ENCODE measurements at places on chromosomes 12 and 14.

GRCh38 chr12:76621582-76622024 lies 62.0 kb upstream of the OSBPL8 start:
- peak; percentile 23 for DNase-seq

GRCh38 chr12:52003016-52003550 lies 3.7 kb upstream of the TAMALIN start:
- no peak for DNase-seq

DNA sequence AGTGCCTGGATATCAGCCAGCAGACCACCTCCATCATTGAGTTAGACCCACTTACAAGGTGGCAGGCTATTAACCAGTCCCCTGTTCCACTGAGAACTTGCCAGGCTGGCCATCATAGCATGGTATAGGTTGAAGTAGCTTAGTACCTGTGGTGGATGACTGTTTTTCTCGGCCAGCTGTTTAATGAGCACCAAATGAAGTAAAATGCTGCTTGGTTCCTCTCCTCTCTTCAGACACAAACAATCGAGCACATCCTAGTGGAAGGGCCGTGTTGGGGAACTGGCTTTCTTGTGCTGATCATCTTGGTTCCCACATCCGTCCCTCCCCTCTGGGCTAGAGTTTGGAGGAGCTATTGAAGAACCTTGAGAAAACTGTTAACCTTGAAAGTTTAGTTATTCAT lies 486.2 kb downstream of the RAD51B start:
- no peak for DNase-seq

GRCh38 chr14:101442451-101442850 lies 118.8 kb upstream of the DIO3 start:
- DNase-seq: no peak

DNA sequence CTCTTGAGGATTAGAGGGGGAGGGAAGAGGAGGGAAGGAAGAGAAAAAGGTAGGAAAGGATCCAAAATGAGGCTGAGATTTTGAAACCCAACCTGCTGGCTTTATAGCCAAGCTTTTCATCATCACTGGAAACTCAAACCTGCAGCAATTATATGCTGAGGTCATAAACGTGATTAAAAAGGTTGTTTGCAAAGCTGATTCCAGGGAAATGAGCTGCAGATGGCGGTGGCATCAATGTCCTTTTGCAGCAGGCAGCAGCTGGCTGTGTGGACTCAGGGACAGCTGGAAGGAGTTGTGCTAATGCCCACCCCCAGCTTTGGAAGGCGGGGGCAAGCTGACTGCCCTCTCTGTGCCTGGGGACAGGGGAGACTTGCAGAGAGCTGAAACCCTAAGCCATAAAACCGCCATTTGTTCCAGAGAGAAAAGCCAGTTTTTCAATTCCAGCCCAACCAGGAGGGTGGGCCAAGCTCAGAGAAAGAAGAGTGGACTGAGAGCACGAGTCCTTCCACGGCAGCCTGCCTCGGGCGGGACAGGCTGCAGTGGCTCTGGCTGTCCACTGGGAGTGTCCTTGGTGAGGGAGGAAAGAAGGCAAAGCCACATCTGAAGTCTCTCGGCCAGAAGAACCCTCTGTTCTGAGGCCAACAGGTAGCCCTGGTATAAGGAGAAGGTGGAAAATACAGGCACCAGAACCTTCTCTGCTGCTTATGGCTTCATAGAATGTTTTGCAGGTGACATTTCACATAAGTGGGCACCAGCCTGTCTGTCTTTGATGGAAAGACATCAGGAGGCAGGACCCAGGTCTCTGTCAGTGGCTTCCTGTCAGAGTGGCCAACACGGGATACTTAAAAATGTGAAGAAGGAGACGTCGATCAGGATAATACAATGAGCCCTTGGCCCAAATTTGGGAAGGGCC lies 90.7 kb downstream of the SINHCAF start:
- no peak for DNase-seq

GRCh38 chr12:54708826-54709225 lies 60.7 kb upstream of the DCD start:
- no peak for DNase-seq

GRCh38 chr12:88750867-88751543 lies 170.7 kb upstream of the KITLG start:
- no peak for DNase-seq

DNA sequence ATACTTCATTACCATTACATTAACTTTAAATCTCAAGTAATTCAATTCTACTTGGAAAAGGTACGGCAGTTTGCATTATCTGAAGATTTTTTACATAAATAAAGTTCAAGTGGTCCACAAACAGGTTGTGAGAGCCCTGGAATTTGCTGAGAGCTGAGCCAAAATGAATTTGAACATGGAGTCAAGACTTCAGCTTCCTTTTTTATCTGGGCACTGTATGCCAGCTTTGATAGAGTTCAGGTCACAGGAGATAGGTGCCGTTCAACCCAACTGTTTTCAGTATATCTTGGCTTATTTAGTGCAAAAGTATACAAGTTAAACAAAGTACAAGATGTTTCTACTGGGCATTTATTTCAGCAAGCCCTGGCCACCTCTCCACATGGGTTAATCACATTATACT lies 28.8 kb downstream of the HNRNPC start:
- no peak for DNase-seq

DNA sequence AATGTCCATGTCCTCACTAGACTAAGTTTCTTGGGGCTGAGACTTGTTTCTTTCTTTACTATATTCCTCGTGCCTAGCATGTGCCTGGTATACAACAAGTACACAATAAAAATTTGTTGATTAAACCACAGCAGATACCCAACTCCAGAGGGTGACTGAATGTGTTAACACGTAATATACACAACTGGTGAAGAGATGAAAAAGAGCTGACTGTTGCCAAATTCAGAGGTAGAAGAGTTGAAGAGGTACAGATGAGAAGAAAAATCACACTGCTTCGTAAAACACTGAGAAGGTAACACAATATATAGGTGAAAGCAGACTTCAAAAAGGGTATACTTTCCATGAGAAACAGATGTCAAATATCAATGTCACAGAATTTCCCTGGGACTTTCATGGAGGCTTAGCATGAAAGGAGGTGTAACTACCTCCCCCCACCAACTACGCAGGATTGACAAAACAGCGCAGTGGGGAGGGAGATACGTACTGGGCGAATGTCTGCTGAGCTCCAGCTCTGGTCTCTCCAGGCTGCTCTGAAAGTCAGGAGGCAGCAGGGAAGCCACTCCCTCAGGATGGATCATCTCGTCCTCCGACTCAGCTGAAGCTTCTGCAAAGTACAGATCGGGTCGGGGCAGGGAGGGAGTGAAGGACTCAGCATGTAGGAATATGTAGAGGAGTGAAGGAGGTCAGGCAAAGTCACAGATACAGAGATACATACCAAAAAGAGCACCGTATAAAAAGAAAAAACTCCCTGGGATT lies 5.3 kb downstream of the ACIN1 start:
- DNase-seq: no peak

GRCh38 chr14:66813636-66814035 lies 305.7 kb downstream of the GPHN start:
- DNase-seq: no peak

DNA sequence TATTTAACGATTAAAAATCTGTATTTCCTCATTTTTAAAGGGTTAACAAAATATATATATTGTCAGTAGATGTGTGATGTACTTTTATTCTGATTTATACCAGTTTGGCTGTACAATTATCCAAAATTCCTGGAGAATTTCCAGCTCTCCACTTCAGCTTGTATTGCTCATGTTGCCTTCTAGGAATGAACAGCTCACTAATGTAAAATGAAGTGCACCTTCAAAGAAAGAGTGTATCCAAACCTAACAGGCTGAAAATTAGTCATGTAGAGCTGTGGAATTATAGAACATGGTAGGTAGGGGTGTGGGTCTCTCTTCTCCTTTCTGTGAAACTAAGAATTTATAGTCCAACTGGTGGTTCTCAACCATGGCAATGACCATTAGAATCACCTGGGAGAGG lies 362.0 kb downstream of the ETNK1 start:
- DNase-seq: no peak

GRCh38 chr14:30728471-30728870 lies 106.4 kb downstream of the SCFD1 start:
- no peak for DNase-seq

DNA sequence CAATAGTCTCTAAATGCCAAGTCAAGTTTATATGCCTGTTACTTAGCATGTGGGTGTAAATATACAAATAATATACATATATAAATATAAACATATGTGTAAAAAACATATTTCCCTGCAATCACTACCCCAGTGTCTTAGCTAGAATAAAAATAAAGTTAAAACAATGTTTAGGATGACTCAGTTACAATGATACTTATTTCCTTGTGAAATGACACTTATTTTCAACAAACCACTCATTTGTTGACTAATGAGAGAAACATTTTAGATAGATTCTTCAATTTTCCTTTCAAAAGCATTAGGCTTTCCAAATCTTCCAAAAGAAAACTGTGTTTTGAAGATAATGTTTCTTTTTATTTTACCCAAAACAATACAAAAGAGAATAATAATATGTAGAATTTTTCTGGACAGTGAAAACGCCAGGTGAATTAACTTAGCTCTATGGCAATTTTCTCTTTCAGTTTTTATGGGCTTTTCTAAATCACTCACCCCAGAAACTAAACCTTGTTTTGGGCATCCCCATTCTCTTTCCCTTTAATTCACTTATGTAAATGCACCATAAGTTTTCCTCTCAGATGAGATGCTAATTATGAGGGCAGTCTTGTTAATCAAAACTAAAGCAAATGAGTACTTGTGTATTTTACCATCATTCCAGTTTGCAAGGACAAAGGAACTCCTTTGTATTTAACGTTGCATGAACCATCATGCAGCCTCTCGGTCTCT lies 465.9 kb downstream of the BCAT1 start:
- DNase-seq: no peak

- peak; percentile 93 for DNase-seq
Measured at GRCh38 chr12:546920-547845, 87.4 kb downstream of the B4GALNT3 start.

- DNase-seq: no peak
Measured at GRCh38 chr14:20429801-20430669, 5.9 kb downstream of the KLHL33 start.

GRCh38 chr12:68786929-68787328 lies 21.0 kb upstream of the MDM2 start:
- no peak for DNase-seq

GRCh38 chr14:106129274-106129673 lies 602.9 kb downstream of the TMEM121 start:
- DNase-seq: no peak

GRCh38 chr12:100706033-100706432 lies 88.5 kb upstream of the ANO4 start:
- DNase-seq: no peak

DNA sequence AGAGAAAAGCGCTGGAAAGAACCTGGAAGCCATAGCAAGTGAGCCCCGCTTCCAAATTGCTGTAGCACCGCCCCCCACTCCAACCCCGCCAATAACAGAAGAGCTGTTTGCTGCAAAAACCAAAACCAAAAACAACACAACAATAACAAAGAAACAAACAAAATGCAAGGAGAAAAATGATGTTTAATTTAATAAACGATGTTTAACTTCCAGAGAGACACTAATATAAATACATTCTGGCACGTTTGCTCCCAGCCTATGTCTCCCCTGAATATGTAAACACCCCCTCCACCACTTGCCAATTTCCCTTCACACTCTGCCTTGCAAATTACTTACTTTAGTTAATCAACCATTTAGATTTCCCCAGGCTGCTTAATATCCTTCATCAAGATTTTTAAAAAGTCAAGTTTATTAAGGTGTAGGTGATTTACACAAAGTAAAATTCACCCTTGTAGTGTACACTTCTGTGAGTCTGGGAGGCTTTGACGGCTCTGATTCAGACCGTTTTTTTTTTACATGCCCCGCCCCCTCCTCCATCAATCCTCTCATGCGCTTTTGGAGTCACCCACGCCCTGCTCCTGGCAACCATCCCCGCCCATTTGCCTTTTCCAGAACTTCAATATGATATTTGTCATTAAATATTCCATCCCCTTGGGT lies 482 bp upstream of the IFI27L2 start:
- no peak for DNase-seq

GRCh38 chr14:53855574-53855973 lies 101.1 kb downstream of the BMP4 start:
- DNase-seq: no peak

- DNase-seq: no peak
Measured at GRCh38 chr12:19547271-19547671, 108.0 kb downstream of the AEBP2 start.

- no peak for DNase-seq
Measured at GRCh38 chr12:115683240-115683780, 594.2 kb downstream of the MED13L start.

GRCh38 chr14:53278602-53279506 lies 125.7 kb upstream of the DDHD1 start:
- no peak for DNase-seq

DNA sequence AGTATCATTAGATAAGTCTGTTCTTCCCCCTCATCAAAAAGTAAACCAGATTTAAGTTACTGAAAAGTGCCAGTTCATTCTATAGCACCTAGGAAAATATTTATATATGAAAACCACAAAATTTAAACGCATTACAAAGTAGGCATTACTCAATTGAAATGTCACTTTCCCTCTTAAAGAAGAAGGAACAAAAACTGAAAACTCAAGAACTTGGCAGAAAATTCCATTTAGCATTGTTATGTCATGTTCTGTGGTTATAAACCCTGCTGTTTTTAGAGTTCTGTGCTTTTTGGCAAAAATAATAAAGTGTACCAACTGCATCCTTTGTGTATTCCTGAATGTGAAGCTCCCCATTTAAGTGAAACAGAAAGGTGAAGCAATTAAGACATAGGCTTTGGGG lies 3.6 kb downstream of the FGD4 start:
- no peak for DNase-seq

DNA sequence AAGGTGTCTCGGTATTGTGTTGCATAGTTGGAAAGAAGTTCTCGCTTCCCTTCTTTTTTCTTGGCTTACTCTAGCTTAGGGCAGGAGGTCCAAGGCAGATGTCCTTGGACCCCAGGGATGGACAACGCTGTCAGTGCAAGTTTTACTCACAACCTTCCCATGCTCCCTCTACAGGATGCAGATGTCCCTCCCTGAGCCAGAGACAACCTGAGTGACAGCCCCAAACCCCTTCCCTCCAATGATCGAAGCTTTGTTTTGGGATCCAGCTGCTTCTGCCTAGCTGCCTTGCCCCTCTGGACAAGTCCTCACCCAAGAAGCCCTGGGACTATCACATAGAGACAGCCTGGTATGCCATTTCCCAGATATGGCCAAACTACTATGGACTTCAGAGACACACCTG lies 112.0 kb upstream of the RAP1B start:
- no peak for DNase-seq

- no peak for DNase-seq
Measured at GRCh38 chr12:17640615-17641014, 449.4 kb downstream of the RERGL start.

- no peak for DNase-seq
Measured at GRCh38 chr12:130079279-130079678, 83.0 kb upstream of the FZD10 start.

DNA sequence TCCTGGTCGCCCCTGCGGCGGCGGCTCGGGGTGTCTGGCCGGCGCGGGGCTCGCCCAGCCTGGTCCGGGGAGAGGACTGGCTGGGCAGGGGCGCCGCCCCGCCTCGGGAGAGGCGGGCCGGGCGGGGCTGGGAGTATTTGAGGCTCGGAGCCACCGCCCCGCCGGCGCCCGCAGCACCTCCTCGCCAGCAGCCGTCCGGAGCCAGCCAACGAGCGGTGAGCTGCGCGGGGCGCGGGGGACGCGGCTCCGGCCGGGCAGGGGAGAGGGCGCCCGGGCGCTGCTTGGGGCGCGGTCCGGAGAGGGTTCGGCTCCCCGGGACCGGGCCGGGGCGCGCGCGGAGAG lies at the start of gene LGALS3:
Gene LGALS3, plus strand, starts transcription at position 167 of the 342 bp plus-strand sequence. CDS start 8,122 bp downstream, outside the sequence.
- DNase-seq: peak; percentile 78
